Stimulated activated effector memory CD8-positive, alpha-beta T cell treated with anti-CD3 and anti-CD28 coated beads, Interleukin-12 subunit alpha, Interleukin-12 subunit beta, amount 100 ng/mL, for 72 hours (primary cell): ENCODE measurements at places on chromosomes 2 and 18.

DNA sequence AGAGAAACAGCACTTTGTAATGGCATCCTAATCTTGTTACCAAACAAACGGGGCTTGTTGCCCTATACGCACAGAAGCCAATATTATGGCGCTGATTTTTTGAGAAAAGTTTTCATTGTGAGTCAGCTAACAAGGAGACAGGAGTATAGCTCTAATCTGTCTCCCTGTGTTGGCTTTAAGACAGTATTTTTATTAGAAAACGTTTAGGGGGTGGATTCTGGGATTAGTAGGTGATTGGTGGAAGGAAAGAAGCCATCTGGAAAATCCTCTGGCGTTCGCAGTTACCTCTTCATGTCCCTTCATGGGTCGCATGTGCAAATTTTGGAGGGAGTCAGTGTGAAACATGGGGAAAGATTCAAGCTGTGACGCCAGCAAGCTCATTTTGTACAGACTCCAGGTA, 698 bp upstream of the TMEM237 start:
- no peak for DNase-seq

GRCh38 chr2:177129610-177130009, 83.0 kb upstream of the HNRNPA3 start:
- no peak for DNase-seq

GRCh38 chr18:48493434-48494230, 45.2 kb upstream of the CTIF start:
- no peak for DNase-seq

- DNase-seq, result no peak
Observed at GRCh38 chr2:219042750-219043149, 1.4 kb upstream of the CFAP65 start.
